ENCODE measurements at places on chromosomes 7 and 10.

GRCh38 chr7:17255926-17256325 lies 42.5 kb upstream of the AHR start:
- no peak for DNase-seq

GRCh38 chr10:132476146-132477065 lies 61.2 kb upstream of the INPP5A start:
- DNase-seq: no peak

GRCh38 chr10:116015583-116016333 lies 257.2 kb downstream of the GFRA1 start:
- DNase-seq: no peak

GRCh38 chr7:155224116-155224811 lies 73.4 kb upstream of the INSIG1 start:
- no peak for DNase-seq

DNA sequence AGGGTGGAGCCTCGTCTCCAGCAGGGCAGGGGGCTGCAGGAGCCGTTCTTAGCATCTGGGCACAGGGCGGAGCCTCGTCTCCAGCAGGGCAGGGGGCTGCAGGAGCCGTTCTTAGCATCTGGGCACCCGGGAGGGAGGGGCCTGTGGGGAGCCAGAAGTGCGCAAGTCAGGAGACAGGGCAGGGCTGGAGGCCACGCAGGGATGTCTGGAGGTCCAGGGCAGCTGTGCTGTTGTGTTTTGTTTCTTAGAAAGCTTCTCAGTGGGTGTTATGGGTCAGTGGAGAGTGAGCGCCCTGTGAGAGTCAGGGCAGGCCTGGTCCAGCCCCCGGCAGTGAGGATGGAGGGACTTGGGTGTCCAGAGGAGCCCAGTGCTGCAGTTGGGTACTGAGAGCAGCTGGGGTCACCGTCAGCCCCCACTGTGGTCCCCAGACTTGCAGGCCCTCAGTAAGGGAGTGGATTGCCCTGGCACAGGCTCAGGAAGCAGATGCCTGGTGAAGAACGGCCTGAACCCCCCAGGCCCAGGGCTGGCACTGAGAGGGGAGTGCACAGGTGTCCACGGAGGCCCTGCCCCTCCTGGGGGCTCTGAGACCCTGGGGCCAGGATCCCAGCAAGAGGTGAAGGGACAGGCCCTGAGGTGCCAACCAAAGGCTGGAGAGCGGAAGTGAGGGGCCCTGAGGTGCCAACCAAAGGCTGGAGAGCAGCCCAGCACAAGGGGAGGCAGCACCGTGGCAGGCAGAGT lies 29.8 kb downstream of the FAM20C start:
- DNase-seq: no peak

- DNase-seq: no peak
These were observed 6.6 kb upstream of the WDFY4 start for GRCh38 chr10:48678041-48678440.

DNA sequence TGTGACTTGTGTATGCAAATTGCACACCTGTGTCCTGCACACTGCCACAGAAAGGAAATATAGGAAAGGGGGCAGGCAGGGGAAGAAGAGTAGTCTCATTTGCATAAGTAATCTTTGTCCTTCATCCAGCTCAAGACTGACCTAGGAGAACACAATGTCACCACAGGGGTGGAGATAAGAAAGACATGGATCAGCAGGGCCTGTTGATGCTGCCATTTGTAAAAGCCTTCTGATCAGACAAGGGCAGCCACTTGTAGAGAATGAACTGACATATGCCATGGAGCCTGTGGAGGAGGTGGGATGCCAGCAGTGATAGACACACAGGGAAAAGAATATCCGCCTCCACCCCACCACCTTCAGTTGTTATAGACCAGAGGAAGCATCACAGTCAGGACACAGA lies 528.9 kb downstream of the HTR7 start:
- DNase-seq: no peak

GRCh38 chr7:66503551-66504031 lies 125.1 kb upstream of the KCTD7 start:
- DNase-seq: no peak

DNA sequence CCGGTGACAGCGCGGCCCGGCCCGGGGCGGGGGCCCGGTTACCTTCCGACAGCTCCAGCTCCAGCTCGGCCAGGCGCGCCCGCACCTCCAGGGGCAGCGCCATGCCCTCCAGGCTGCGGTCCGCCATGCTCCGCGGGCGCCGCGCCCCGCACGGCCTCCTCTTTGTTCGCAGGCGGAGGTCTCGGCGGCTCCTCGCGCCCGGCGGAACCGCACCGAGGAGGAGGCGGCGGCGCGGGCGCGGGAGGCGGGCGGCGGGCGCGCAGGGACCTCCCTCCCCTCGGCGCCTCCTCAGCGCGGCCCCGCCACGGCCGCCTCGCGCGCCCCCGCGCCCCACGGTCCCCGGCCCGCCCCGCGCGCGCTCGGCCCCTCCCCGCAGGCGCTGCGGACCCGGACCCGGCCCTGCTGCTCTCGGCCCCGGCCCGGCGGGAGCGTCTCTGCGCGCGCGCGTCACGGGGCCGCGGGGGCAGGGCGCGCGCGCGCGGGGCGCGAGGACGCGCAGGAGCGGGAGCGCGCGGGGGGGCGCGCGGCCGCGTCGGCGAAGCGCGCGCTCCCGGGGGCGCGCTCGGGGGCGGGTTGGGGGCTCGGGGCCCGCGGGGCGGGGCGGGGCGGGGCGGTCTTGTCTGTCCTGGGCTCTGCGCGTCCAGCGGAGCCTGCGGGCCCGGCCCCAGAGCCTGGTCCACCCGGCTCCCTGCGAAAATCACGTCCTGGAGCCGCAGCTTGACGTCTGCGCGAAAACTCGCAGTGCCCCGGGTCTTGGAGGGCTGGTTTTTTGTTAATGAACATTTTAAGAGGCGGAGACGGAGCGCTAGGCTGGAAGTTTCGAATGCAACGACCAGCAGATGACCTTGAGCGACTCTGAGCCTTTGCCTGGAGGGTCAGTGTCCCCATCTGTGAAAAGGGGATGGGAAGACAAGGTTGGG lies at the start of gene DIP2C:
DIP2C (minus strand) TSS at position 217 of the 920 bp plus-strand sequence; CDS start at position 127, 90 bp downstream.
- no peak for DNase-seq

GRCh38 chr7:104442481-104442880 lies 114.1 kb downstream of the LHFPL3 start:
- DNase-seq: no peak

- DNase-seq: no peak
These were observed 179.1 kb downstream of the RPS24 start for GRCh38 chr10:78212786-78213175.

DNA sequence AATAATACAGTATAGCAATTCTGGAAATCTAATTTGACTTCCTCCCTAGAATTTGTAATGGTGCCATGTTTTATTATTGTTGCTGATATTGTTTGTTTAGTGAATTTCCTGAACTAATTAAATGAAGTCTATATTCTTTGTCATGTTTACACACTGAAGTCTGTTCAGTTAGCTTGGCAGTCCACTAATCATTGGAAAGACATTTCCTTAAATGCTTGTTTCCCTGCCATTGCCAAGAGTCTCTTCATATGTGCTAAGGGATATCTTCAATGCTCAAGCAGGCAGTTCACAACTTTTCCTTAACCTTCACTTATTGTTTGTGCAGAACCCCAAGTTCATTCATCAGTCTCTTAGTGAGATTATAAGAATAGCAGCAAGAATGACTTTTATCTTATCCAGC lies 755.3 kb downstream of the INHBA start:
- no peak for DNase-seq

Measured in CD4-positive, alpha-beta T cell treated with Interleukin-17A for 1 hour (primary cell).